Activated CD4-positive, CD25-positive, alpha-beta regulatory T cell treated with anti-CD3 and anti-CD28 coated beads, Interleukin-2, amount 50 U/mL, for 24 hours (primary cell): ENCODE measurements at places on chromosomes 6 and 20.

DNA sequence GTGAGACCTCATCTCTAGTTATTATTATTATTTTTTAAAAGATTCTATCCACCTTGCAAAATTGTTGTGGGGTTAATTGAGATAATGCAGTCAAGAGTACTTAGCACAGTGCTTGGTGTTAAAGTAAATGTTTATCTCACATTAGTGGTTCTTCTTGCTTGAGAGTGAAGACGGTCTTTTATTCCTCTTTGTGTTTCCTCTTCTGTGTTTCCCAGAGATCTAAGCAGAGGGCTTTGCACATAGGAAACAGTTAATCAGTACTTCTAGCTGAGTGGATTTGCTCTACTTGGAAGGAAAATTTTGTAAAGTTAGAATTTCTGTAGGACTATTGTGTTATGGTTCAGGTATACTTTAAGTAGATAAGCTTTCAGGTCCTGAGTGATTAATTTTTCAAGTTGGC, 3.5 kb downstream of the ARMC2 start:
- ATAC-seq, result no peak

DNA sequence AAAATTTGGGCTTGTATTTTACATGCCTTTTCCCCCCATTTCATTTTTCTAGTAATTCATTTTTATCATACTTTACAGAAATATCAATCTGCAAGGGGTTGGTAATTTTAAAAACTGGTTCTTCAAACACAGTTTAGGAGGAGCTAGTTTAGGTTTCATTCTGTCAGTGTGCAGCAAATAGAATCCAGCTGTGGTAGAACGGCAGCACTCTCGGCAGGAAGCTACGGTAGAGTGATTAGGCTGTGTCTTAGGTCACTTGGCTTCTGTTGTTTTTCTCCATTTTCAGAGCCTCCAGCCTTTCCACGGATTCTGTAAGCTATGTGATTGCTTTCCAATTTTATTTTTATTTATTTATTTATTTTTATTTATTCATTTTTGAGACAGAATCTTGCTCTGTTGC, 32.7 kb downstream of the TLDC2 start:
- no peak for ATAC-seq

GRCh38 chr20:59144179-59144830, 19.3 kb upstream of the ZNF831 start:
- ATAC-seq, result peak; percentile 75

DNA sequence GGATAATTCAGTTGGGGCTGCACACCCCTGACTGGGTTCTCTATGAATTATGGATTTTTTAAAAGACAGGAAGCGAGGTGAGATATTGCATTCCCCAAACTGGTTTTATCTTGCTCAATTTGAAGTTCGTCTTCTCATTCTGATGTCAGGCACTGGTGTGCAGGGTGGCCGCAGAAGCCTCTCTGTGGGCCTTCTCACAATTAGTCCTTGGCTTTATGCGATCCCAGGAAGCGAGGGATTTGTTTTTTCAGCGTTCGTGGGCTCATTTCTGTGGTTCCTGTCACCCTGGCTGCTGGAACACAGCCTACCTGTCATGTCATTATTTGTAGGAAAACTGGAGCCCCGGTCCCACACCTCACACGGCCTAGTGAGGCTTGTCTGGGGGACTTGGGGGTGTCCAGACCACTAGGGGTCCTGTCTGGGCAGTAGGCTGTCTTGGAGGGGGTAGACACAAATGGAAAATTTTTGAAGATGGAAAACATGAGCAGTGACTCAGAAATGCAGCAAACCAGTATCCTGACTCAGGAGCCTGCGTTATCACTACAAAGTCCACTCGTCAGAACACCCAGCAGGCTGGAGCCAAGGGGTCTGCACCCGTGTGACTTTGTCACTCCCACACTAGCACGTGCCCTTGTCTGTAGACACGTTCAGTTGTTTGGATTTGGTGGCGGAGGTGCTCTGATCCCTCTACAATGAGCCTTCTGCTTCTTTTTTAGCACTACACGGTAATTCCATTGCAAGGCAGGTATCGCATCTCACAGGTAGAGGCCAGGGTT, 42.2 kb downstream of the GNAS-AS1 start:
- no peak for ATAC-seq

DNA sequence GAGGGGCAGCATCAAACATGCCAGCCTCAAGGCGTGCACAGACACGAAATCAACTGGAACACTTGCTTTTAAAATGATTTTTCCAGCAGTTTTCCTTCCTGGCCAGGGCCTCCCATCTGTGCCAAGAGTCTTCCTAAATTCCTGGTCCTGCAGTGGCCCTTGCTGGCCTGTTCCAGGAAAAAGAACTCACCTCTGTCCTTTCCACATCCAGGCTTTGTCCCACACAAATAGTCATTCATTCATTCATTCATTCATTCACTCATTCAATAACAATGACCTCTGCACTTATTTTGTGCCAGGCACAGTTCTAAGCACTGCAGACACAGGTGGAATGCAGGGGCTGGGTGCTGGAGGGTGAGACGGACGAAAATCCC, 89.0 kb upstream of the CCDC167 start:
- ATAC-seq, result no peak

GRCh38 chr6:167209577-167209975, 51.8 kb upstream of the GPR31 start:
- ATAC-seq, result no peak

- no peak for ATAC-seq
These were observed 33.2 kb downstream of the PLCG1 start for GRCh38 chr20:41170386-41171105.

DNA sequence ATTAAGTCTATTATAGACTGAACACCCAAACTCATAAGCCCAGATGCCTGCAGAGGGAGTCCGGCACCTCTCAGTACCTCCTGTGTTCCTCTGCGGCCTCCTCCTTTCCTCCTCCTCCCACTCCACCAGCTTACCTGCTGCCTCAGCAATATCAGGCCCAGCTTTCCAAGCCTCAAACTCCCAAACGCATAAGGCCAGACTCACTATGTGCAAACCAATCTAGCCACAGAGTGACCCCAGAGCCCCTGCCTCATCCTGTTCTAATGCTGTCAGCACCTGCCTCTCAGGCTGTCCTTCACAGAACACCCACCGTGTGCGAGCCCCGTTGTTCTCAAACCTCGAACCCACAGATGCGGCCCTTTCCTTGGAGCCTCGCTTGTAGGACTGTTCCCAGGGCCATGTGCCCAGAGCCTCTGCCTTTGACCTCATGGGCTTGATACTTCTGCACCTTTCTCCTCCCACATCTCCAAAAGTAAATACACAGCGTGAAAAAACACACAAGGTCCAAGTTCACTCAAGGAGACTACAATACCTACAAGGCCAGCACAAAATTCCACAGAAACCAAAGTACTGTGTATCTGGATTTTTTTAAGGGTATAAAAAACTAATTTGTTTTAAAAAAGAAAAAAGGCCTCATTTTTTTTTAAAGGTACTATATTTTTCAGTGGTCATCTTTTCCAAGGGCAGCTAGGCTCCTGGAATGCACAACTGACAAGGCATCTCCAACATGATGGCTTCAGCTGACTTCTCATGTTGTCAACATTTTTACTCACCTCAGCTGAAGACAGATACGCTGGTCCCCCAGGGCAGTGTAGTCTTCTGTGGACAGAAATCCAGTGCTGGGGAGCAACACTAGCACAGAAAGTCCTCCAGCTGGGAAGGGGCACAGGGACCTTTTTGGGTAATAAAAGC, 52.3 kb downstream of the ABHD12 start:
- ATAC-seq, result no peak

- ATAC-seq, result no peak
These were observed 46.3 kb upstream of the BCAS1 start for GRCh38 chr20:54116550-54117235.

- no peak for ATAC-seq
These were observed 4.2 kb downstream of the MAPRE1 start for GRCh38 chr20:32823737-32824588.

DNA sequence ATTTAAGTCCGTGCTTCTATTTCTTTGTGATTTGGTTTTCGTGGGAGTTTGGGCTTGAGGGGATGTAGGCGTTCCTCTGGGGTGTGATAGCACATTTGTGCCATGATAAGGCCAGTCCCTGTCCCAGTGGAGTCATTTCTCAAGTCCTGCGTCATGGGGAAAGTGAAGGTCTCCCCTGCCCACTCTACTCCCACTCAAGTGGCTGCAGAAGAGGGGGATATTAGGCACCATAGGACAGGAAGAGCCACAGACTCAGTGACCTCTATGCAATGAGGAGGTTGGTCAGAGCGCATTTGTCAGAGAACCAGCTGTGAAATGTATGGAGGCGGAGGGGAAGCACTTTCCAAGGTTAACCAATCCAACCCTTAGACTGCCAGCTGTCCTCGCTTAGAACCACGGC, 51.9 kb upstream of the EDN1 start:
- ATAC-seq, result no peak

DNA sequence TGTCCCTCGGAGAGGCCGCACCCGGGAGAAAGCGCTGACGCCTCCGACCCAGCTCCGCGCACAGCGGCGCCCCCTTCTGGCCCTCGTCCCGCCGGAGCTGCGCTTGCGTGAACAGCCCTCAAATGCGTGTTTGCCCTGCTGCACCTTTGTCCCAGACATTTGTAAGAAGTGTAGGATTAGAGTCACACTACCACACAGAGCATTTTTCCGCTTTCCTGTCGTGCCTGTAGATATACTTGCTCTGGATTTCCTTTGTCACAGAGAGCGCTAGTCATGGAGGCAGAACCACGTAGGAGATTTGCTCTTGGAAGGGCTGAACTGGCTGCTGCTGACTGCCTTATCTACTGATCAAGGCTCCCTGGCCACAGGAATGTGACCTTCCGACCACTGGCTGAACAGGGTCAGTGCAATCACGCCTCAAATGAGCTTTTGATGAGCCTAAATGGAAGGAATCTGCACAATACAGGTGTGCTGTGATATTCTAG, 62.3 kb downstream of the PAX1 start:
- no peak for ATAC-seq

- no peak for ATAC-seq
These were observed 845.4 kb downstream of the HACE1 start for GRCh38 chr6:104014163-104014959.

GRCh38 chr6:162343936-162344645, 383.5 kb downstream of the PRKN start:
- no peak for ATAC-seq

GRCh38 chr6:143196525-143197225, 136.0 kb downstream of the AIG1 start:
- no peak for ATAC-seq

DNA sequence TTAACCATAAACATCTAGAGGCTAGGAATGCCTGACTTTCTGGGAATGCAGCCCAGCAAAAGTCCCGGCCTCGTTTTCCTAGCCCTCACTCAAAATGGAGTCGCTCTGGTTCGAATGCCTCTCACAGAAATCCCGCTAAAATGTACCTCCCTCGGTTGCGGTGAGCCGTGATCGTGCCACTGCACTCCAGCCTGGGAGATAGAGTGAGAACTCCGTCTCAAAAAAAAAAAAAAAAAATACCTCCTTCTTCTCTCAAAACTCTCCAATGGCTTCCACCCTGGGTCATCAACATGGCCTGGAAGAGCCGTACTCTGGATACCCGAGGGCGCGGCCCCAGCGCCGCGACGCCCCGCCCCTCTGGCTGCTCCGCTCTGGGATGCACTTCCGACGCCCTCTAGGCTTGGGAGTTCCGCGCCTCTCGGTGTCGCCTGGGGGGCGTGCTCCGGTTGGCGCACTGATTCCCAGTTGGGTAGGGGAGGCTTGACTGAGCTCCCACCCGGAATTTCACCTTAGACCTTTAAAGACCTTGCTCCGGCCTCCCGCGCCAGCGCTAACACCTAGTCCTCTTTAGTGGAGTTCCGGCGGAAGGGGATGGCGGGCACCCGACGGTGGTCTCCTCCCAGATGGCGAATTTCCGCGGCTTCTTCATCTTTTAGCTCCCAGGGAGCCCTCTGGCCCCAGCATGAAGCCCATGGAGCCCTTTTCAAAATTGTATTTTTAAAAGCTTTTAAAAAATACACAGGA, 12.3 kb downstream of the HMGN4 start:
- ATAC-seq, result peak; percentile 39

DNA sequence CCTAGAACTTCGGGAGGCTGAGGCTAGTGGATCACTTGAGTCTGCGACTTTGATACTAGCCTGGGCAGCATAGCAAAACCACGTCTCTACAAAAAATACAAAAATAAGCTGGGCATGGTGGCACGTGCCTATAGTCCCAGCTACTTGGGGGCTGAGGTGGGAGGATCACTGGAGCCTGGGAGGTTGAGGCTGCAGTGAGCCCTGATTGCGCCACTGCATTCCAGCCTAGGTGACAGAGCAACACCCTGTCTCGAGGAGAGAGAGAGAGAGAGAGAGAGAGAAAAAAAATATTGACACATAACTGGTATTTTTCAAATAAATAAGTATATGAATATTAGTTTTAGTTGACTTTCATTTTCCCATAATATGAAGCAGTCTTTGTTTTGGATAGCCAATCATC, 222.2 kb downstream of the BTBD9 start:
- ATAC-seq, result no peak

- no peak for ATAC-seq
These were observed 144.5 kb upstream of the RALGAPA2 start for GRCh38 chr20:20856956-20857355.

DNA sequence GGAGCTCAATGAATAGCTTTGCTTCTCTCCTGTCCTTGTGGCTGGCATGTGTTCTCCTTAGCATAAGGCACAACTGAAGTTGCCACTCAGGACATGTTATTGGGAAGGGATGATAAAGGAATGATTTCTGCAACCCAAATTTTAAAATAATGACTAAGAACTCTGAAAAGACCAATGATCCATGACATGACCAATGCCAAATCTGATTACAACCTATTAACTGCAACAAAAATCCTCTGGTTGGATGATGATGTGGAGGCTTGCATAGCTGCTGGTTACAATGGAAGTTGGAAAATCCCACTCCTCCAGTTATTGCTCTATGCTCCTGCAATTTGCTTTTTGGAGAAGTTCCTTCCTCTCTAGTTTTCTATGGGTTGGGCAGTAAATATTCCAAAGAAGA, 63.4 kb upstream of the FBXL4 start:
- no peak for ATAC-seq

DNA sequence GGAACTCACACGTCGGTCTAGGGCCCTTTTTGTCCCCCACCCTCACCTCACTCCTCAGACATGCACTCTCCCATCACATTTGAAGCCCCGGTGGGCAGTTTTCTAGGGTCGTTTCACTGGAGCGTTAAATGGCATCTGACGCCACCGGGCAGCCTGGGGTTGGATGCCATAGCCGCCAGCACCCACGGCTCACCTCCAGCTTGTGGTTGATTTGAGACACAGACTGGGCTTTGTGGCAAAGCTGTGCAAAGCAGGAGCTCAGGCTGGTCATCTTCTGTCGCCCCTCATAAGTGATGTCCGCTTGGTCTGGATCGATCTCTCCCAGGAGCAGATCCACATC, 530 bp downstream of the GOPC start:
- ATAC-seq, result no peak

GRCh38 chr6:105014954-105015353, 58.0 kb downstream of the LIN28B start:
- ATAC-seq, result no peak

DNA sequence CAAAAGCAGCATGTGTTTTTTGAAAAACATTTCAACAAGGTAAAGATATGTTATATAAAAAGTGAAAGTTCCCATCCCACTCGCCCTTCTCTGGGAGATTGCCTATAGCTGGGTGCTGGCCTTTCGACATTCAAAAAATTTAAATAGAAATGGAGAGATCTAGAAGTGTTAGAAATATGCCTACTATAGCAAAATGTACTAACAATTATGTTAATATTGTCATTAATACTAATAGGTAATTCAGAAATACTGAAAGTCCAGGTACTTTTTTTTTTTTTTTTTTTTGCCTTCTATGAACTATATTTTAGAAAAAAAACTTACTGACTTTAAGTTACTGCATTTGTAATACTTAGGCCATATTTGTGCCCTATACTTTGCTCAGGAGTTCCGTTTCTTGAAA, 87.1 kb downstream of the SESN1 start:
- no peak for ATAC-seq

GRCh38 chr20:63859166-63859699, 2.1 kb upstream of the ABHD16B start:
- ATAC-seq, result no peak
